ENCODE measurements at places on chromosomes 6 and 20.

GRCh38 chr20:24146231-24146634 lies 157.7 kb upstream of the GGTLC1 start:
- DNase-seq = no peak

DNA sequence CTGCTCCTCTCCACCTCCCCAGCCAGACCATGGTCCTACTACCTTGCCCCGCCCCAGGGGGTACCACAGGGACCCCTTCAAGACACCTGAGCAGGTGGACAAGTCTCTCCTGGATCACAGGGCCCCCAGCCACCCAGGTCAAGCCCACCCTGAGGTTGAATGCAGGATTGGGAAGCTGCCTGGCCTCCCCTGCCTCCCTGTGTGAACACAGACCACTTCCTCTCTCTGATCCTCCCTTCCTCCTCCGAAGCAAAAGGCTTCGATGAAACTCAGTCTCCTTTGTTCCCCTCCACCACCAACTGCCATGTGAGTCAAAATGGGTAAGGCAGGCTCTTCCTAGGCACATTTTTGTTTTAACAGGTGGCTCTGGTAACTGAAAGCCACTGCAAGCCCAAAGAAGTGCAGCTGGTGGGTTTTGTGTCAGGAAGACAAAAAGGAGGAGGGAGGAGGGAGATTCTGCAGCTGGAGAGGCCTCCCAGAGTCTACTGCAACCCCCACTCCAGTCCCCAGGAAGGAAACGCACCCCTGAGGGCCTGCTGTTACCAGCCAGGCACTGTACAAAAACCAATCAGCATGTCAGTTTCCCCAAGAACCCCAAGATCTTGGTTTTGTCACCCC lies 5.4 kb downstream of the ADA start:
- DNase-seq = no peak

DNA sequence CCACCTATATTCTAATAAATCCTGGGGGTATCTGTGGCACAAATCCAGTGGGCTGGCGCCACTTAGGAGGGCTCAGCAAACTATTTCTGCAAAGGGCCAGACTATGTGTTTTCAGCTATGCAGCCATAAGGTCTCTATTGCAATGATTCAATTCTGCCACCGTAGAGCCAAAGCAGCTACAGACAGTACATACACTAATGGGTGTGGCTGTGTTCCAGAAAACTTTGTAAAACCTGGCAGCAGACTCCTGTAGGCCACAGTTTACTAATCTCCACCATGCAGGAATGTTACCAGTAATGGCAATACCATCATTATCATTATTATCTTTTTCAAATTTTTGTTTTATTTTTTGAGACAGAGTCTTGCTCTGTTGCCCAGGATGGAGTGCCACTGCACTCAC lies 65.7 kb downstream of the SULF2 start:
- DNase-seq = no peak

GRCh38 chr20:53247468-53248103 lies 275.4 kb downstream of the TSHZ2 start:
- no peak for DNase-seq

DNA sequence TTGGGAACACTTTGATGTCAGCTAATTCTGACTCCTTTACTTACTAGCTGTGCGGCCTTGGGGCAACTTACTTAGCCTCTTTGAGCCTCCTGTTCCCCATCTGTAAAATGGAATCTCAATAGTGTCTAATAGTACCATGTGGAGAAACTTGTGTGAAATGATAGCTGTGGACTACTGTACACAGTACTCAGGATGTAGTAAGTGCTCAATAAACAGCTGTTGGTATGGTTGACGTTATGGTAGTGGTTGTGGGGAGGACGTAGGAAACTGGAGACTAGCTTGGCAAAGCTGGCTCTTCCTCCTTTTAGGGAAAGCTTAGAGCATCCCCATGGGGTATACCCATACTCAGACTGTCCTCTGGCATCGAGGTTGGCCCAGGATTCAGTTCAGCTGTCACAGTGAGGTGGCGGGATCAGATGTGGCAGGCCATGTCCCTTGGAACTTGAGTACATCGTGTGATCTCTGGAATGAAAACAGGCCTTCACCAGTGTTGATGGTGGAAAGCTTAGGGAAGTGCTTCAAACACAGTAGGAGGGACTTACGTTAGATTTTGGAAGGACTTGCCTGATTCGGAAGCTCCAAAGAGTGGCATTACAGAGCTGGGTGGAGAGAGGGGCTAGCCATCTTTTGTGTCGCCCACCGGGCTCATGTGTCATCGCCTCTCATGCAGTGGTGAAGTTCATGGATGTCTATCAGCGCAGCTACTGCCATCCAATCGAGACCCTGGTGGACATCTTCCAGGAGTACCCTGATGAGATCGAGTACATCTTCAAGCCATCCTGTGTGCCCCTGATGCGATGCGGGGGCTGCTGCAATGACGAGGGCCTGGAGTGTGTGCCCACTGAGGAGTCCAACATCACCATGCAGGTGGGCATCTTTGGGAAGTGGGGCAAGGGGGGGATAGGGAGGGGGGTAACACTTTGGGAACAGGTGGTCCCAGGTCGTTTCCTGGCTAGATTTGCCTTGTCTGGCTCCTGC lies 7.1 kb downstream of the VEGFA start:
- DNase-seq = no peak

Measured in stimulated activated CD8-positive, alpha-beta memory T cell treated with anti-CD3 and anti-CD28 coated beads, Interleukin-7, amount 100 ng/mL, for 1 hour (primary cell).